ENCODE measurements at places on chromosomes 2 and 18.

GRCh38 chr2:55161295-55162210, 70.5 kb downstream of the CLHC1 start:
- DNase-seq, result no peak

- DNase-seq, result no peak
Measured at GRCh38 chr2:97996679-97997078, 931 bp upstream of the TMEM131 start.

DNA sequence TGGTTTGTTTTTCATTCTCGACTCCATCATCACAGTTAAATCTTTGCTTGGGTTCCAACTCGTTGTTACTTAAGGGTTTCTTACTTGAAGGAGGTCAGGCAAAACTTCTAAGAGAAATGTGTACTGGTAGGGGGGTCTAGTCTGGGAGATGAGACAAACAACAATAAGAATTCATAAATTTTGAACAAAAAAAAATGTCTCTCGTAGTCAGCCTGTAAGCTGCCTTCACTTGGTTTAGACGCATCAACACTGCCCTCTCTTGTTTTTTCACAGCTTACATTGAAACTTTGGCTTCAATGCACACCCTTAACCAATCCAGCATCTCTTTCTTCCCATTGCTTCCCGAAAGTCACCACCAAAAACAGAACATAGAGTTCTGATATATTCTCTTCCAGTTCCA, 576.4 kb upstream of the PIK3C3 start:
- DNase-seq, result peak; percentile 62

GRCh38 chr18:7876354-7877104, 309.4 kb downstream of the PTPRM start:
- no peak for DNase-seq

GRCh38 chr2:224523626-224524577, 61.3 kb downstream of the CUL3 start:
- no peak for DNase-seq

DNA sequence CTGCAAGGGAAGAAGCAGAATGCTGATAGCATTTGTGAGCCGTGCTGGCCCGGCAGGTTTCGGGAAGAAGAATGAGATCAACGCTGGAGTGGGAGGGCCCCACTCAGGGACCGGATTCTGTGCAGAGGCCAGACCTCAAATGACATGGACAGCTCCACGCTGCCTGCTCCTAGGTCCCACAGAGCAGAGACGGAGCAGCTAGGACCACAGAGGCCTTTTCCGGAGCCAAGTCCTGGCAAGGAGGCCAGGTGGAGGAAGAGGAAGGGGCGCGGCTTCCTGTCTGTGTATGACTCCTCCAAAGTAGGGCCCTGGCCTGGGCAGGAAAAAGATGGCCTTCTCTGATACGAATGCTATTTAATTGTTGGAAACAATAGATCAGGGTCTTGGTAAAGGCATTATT, 139.9 kb downstream of the LRRC30 start:
- DNase-seq, result no peak

DNA sequence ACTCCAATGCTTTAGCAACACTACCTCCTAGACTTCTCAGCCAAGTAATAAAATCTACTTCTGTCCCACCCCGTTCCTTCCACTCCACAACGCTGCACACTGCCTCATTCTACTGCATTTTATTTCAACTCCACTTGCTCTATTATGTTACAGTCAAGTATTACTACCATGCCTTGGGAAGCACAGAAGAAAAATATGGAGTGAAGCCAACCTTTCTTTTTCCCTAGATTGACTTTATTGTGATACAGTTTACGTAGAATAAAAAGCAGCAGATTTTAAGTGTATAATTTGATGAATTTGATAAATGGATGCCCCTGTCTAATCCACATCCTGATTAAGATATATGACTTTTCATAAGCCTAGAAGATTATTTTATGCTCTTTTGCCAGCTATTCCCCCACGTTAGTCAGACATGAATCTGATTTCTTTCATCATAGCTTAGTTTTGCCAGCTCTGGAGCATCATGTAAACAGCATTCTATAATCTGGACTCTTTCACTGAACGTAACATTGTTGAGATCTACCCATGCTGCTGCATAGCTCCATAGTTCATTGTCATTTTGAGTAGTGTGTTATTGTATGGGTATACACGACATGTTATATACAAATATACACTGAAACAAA, 676.8 kb upstream of the RAB6C start:
- DNase-seq, result no peak

DNA sequence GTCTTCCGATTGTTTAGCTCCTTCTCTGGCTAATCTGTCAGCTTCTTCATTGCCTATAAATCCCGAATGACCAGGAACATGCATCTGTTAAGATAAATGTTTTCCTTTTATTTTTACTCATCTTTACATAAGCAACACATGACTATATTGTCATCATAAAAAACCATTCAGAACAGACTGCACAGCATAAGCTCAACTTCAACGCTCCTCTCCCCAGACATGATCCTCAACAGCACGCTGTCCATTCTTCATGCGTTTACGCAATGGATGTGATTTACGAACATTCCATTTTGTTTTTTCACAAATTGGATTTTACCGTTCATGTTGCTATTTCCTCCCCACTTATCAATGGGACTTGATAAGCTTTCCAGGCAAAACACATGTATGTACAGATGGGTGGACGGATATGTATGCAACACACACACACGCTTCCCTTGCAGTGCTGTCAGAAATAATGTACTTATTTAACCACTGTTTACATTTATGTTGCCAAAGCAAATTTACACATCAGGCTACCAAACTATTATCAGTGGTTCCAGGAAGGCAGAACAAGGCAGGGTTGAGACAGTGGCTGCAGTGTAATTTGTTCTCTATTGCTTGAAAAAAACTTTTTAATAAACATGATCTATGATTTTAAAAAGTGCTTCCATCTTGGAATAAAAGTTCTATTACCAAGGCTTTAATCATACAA, 12.2 kb downstream of the RNASEH1 start:
- no peak for DNase-seq

GRCh38 chr18:3205239-3205638, 14.5 kb downstream of the MYOM1 start:
- DNase-seq, result no peak

DNA sequence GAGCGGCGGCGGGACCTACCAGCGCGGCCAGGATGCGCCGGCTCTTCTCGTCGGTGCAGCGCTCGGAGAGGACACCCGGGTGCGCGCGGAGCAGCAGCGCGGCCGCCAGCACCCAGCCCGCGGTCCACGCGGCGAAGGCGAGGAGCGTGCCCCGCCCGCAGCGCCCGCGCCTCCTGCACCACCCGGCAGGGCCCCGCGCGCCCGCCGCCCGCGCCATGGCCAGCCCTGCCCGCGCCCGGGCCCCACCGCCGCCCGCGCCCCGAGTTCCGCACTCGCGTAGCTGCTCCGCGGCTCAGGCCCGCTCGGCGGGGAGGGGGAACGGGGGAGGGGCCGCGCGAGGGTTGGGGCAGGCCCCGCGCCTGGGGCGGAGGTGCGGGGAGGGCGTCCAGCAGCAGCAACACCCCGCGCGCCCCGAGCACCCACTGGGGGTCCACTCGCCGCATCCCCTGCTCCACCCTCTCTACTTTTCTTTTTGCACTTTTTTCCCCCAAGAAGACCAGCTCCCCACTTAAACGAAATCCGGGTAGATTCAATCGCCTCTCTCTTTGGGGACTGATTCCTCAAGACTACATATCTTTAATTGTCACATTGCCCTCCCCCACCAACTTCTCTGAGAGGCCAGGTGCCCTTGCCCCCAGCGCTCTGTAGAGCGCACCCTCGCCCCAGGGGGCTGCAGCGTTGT, at the start of gene DIPK1C:
Gene DIPK1C (minus strand): TSS at position 266 of the 682 bp plus-strand sequence. CDS start 49 bp downstream, at position 217.
- peak; percentile 52 for DNase-seq

DNA sequence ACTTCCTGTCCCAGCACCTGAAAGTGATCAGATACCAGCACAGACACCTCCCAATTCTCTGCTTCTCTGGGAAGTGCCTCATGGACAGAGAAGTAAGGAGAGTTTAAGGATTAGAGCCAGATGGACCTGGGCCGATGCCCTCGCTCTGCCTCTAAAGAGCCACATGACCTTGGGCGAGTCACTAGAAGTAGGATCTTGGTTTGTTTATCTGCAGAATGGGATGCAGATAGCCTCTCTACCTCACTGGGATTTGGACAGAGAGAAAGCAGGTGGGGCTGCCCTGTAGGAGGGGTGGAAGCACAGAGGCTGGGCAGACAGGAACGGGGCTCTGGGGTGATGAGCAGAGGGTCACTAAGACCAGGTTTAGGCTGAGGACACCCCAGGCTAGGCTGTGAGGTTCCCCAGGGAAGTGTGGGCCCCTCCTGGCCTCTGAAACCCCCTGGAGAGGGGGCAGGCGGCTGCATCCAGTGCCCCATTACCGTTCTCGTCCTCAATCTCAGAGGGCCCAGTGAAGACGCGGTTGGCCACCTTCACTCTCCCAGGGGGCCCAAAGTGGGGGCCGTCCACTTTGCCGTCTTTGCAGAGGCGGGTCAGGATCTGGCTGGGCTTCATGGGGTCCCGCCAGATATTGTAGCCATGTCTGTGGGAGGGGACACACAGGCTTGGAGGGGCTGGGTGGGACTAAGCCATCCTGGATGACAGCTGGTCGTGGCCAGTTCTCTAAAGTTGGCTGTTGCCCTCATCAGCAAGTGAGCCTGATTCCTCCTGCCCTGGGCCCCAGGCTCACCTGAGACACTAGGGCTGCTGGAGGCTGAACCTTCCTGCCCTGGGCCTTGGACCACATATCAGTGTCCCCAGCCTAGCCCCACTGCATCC, 13.3 kb downstream of the OTOF start:
- DNase-seq, result no peak

- no peak for DNase-seq
Measured at GRCh38 chr2:45283764-45284620, 274.7 kb upstream of the SIX2 start.

DNA sequence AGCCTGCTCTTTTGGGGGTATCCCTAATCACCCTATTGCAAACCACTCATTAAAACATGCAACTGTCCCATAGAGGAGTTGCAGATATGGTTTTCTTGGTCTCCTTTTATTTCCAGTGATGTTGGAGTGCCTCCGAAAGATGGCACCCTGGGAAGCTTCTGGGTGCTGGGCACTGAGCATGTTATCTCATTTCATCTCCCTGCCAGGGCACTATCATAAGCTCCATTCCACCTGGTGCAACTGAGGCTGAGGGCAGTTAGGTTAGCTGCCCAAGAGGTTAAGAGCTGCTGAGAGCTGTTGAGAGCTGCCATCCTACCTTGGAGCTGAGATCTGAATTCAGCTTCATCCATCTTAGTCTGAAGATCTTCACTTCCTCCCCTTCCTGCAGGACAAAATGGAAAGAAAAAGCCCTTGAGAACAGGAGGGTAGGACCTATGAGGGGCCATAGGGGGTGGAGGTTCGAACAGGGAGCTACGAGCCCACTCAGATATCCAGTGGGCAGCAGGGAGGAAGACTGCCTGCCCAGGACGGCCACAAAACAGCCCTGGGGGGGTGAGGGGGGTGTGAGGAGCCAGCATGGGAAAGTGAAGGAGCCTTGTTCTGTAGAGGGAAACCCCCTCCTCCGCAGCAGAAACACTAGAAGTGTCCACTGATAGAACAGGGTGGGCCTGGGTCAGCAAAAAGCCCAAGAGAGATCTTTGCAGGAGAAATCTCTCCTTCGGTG, 202.5 kb downstream of the ZFP36L2 start:
- DNase-seq, result no peak

DNA sequence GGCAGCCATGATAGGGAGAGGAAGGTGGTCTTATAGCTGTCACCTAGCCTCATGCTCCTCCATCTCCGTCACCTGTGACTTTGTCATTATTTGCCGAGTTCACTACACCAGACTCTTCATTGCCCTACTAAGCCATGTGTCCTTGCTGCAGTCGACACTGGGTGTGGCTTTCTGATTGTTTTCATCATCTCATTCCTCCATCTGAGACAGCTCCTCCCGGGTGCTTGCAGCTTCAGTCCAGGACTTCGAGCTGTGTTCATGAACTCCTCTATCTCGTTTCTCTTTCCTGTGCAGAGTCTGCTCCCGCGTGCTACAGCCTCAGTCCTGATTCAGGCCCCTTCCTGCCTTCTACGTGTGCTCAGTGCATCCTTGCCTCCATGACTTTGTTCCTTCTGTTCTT, 295.1 kb upstream of the TNP1 start:
- no peak for DNase-seq

DNA sequence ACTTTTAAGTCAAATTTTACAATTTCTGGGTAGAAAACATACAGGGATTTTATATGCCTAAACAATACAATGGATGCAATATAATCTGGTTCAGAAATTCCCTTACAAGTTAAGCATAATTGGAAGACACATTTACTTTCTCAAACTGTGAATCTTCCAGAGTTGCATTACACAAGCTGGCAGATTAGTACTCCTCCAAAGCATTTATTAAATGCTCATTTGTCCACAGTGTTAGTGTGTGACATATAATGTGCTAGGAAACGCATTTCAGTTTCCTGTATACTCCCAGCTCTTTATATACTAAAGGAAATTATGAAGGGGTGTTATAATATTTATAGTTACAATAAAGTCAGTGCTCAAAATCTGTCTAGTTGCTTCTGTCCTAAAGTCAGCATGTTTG, 239.0 kb upstream of the FIGN start:
- no peak for DNase-seq

DNA sequence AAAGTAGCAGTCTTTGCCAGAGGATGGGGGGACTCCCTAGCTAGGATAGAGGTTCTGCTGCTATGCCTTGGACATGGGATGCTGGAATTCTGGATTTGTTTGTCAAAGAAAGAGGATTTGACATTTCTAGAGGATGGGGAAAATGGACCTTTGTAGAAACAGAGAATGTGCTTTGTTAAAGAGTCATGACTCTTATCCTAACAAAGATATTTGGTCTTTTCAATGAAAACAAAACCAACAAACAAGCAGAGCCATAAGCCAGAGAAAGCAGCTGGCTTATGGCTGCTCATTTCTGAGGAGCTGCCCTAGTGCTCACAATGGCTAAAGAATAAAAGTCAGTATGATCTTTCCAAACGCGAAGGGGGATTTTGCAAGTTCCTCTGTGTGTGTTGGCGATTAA, 40.8 kb upstream of the MAPRE2 start:
- DNase-seq, result no peak
